NCI-H146 (cell line): ENCODE measurements at places on chromosomes 3 and 15.

- DNase-seq = peak; percentile 87
These were observed 24.3 kb downstream of the ZDHHC19 start for GRCh38 chr3:196186651-196187573.

GRCh38 chr3:10108091-10108490, at the start of gene FANCD2OS:
Gene FANCD2OS, minus strand, starts transcription at chr3:10108255. Its CDS starts 3,481 bp downstream, at chr3:10104774.
- no peak for DNase-seq

GRCh38 chr3:23607184-23607847, 198.4 kb upstream of the UBE2E1 start:
- no peak for DNase-seq

DNA sequence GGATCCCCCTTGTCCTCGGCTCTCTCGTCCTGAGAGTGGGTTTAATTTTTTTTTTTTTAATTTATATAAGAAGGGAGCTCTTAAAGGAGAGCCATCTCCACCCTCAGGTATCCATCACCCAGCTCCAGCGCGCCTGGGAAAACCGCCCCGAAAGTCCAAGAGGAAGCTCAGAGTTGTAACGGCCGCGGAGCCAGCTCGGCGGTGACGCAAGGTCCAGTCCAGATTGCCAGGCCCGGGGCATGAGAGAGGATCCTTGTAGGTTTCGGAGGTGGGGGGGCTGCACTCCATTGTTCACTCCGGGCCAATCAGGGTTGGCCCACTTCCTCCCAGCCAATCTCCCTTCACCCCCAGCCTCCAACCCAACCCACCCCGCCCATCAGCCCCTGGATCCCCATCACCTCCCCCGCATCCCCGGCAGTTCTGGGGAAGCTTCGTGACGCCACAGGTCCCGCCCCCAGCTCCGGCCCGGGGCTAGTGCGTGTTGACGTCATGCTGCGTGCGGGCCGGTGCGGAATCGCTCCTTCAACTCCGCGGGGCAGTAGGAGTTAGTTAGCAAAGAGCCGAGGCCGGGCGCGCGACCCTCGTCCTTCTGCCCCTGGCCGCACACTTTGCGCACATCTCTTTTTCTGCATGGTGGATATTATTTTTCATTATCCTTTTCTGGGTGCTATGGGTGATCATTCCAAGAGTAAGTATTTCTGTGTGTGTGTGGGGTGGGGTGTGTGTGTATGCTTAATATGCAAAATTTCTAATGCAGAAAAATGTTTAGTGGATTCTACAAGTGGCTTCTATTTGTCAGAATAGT, at the start of gene ISL2:
Gene ISL2 (plus strand): TSS at position 520 of the 805 bp plus-strand sequence. CDS start 111 bp downstream, at position 631.
- no peak for DNase-seq

- no peak for DNase-seq
These were observed 43.0 kb downstream of the NEK10 start for GRCh38 chr3:27326202-27326601.

- no peak for DNase-seq
These were observed 173.6 kb upstream of the PROK2 start for GRCh38 chr3:71958533-71958932.
